ENCODE measurements at places on chromosomes 1 and 21.

GRCh38 chr1:243416495-243416894 lies 160.7 kb downstream of the SDCCAG8 start:
- no peak for DNase-seq

DNA sequence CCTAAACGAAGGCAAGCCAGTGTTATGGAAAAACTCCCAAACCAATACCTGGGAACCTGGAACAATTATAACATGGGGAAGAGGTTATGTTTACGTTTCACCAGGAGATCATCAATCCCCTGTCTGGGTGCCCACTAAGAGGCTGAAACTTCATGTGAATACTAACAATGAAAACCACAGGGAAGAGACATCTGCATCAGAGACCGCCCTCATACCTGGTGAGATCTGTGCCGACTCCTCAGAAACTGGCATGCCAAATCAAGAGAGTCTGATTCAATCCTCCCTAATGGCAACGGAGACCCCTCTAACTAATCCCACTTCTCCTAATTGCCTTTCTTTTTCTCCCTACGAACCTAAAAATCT lies 163.2 kb downstream of the IER5 start:
- DNase-seq: no peak

DNA sequence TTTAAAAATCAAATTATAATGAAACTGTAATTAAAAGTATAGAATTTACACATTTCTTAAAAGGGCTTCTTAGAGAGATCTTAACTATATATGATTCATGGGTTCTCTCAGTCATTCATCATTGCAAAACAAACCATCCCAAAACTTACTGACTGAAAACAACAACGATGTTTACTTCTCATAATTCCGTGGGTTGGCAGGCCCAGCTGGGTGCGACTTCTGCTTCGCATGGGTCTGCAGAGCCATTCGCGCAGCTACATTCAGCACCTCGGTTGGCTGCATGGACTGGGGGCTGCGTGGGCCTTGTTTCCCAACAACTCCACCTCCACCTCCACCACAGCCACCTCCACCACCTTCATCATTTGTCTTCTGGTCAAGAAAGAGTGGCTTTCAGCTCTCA lies 4.0 kb downstream of the SLAMF8 start:
- no peak for DNase-seq

DNA sequence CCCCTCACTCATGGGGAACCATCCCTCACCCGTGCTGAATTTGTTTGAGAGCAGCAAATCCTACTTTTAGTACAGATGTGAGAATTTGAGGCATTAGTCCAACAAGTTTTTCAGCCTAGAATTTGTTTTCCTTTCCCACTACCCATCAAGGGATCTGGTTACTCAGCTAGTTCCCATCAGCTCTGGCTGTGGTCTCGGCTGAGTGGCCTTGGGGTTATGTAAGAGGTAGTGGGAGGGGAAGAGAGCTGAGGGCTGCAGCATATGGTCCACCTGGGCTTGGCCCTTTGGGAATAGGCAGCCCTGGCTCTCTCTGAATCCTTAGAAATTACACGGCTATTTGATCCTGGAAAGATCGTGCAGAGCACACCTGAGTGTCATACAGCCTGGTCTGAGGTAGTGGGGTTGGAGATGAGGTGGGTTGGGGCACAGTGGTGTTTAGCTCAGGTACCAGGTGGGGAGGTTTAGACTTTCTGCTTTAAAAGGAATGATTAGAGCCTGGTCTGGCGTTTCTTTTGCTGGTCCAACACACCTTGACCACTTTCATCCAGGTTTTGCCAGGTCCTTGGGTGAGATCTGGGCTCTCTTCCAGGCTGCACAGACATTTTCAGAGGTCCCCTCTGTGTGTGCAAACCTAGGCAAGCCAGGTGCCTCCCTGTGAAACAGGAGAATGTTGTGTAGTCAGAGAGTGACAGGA lies 4.2 kb downstream of the GSTM4 start:
- no peak for DNase-seq

DNA sequence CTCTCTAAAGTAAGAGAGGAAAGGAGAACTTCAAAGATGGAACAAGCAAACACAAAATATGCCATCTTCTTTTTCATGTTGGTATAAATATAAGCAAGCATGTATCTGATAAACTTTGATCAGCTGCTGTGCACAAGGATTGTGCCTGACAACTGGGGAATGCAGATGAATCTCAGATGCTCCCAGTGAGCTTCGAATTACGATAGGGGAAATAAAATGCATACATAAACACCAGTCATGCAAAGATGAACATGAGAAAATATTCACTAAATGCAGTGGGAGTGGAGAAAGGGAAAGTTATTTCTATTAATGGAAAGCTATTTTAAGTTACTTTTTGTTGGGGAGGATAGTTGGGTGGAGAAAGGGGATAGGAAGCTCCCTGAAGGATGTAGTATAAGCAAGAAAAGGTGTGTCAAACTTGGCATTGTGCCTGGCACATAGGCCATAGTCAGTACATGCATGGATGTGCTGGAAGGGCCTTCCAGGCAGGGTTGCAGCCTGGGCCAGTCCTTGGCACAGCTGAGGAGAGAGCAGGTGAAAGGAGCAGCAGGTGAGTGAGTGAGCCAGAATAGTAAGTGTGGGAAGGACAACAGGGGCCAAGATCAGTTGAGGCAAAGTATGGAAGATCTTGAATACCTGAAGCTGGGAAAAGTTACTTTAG lies 57.8 kb upstream of the PGD start:
- DNase-seq: no peak

DNA sequence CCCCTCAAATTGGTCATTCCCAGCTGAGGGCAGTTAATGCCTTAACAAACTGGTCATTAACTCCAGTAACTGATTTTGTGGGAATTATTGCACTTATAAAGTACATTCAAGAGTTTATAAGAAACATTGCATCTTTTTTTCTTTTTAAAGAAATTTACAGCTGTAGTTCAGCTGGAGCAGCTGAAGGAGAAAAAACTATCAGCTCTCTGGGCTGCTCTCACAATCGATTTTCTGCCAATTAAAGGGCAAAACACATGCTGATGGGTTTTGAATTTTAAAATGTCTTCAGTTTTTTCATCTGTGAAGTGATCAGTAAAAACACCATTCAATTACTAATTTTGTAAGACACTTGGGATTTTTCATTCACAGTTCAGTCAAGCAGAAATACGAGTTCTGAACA lies 74.7 kb downstream of the KIFAP3 start:
- DNase-seq: no peak

- no peak for DNase-seq
Observed at GRCh38 chr1:150563340-150564038, 14.3 kb downstream of the ADAMTSL4 start.

DNA sequence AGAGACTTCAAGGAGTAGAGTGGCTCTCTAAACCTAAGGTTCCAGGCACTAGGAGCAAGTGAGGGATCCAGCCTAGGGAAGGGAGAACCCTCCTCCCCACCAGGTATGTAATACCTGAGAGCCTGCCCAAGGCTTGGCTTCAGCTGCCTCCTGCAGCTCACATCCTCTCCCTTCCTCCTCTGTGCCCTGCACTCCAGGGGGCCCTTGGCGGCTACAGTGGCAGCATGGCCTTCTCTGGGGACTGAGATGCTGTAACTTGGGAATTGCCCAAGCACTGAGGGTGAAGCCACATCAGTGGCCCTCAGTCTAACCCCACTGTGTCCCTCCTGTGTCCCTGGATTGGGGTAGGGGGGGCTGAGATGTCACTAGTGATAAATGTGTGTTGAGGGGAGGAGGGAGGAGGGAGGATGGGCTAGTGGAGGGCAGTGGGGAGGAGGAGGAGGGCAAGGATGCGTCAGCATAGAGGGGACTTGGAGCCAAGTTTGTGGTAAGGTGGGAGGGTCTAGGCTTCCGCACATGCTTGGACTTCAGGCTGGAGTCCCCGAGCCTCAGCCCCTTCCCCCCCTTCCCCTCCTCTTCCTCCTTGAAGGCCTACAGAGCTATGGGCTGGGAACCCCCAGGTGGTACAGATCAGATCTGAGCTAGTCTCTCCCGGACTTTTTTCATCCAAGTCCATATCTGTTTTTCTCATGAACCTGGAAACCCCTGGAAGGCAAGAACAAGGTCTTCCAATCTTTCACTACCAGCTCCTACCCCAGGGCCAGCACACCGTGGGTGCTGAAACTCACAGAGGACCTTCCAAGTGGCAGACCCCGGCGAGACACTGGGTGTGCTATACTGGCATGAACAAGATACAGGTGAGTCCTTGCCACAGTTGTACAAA lies 17.5 kb downstream of the COL9A2 start:
- no peak for DNase-seq

GRCh38 chr1:3714284-3714741 lies 37.9 kb upstream of the CCDC27 start:
- DNase-seq: no peak

DNA sequence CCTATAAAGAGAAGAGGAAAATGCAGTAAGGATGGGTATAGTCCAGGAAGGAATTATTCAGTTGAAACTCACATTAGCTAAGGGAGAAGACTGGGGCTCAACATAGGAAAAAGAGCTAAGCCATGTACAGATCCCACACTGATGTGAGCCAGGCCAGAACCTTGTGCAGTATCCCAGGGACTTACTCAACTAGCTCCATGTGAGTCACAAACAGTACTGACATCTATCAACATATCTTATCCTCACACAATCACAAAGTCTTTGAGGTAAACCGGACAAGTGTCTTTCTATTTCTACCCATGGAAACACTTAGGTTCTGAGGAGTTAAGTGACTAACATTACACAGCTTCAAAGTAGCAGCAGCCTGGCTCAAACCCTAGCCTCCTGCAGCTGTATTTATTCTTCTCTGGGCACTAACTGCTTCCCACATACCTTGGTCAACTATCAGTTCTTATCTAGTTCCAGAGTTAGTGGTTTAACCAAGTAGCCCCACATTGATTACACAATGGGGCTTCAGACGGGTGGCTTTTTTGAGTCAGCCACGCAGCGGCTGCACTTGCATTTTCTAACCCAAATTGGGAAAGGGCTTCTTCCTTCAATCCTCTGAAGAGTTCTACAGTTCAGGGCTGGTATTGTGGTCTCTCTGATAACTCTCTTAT lies 9.5 kb downstream of the CD5L start:
- DNase-seq: no peak

- no peak for DNase-seq
Observed at GRCh38 chr21:25330266-25330665, 277.0 kb downstream of the MRPL39 start.

DNA sequence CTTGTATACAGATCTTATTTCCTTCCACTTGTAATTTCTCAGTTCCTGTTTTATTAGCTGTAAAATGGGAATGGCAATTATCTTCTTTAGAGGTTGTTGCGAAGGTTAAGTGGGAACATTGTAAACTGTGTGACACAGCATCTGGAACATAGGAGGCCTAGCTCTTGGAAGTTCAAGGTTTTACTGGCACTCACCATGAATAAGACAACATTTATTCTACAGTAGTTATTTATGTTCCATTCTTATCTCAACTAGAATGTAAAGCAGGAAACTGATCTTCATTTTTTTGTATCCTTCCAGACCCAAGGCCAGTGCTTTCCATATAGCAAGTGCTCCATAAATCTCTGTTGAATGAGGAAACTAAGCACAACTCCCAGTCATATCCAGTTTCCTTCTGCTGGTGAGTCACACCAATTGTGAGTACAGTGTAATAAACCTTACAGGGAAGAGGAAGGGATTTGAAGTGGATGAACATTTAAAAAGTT lies 1.4 kb downstream of the BCL10 start:
- no peak for DNase-seq

DNA sequence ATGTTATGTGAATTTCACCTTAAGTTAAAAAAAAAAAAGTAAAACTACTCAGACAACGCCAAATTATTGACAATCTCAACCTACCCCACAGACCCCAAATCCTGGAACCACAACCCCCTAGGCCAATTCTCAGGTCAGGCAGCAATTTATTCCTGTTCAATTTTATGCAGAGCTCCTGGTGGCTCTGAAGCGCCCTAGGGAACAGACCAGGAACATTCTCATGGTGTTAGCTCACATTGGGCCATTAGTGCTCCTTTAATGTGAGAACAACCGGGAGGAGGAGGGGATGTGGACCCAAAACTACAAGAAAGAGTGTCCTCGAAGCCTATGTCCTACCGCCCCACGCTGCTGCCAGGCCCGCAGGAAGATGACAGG lies 403 bp upstream of the PSEN2 start:
- DNase-seq: no peak

DNA sequence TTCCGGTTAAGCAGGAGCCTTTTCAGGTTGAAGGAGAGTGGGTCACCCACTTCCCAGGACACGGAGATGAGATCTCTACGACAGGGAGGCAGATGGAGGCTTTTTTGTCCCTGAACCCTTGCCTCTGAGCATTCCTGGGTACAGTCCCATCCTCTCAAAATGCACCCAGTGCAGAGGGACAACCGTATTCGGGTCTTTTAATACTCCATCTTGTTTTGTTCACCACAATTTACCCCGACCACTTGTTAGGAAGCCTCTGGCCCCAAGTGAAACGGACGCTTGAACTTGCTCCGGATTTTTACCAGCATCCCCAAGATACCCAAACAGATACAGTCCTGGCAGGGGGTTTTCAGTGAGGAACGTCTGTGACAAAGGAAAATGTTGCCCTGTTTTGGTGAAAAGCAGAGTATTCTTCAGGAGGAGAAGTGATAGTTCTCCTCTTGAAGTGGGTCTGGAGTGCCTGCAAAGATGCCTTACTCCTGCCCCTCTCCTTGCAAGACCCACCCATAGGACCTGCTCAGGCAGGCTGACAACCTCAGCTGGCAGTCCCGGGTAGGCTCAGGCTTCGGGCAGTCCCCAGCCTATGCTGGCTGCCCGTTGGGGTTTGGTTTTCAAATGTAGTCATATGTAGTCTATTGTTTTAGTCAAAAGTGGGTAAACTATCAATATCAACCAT lies 669 bp upstream of the ARL8A start:
- DNase-seq: no peak

DNA sequence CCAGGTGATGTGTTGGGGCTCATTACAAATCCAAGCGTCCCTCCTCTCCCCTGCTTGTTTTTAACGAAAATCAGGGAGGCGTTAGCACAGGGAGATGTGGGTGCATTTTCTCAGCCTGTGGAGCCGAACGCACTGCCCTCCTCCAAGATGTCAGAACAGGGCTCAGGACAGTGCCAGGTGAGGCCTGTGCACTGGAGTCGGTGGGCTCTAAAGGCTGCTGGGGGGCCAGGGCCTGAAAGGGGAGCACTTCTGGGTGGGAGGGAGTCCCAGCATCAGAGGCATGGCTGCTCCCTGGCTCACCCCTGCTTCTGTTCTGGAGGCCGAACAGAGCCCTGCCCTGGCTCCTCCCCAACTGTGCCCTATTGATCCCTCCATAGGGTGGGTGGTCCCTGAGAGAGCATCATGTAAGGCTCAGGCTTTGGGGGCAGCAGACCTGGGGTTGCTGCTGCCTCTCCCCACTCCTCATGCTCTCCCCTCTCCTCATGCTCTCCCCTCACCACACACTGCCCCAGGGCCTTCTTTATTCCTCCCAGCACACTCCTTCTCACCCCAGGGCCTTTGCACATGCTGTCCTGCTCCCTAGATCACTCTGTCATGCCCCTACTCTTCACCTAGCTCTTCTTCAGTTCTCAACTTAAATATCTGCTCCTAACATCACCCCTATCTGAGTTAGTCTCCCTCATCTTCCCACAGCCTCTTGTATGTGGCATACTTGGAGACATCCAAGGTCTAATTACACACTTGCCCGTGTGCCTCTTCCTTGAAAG lies 725.2 kb downstream of the PTPRU start:
- no peak for DNase-seq

DNA sequence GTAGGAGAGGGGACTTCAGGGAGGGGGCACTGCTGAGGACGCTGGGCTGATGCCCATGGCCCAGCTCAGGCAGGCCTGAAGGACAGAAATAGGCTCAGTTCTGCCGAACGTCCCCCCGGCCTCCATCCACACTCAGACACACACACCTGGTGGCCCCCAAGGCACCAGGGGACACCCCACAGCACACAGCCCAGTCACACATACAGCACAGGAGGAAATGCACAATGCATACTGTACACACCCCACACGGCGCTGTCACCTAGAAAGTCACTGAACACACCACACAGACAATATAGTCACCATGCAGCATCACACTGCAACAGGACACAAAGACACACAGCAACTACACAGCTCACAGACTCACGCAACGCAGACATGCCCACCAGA lies 562 bp downstream of the SYTL1 start:
- no peak for DNase-seq
